ENCODE measurements at places on chromosomes 5 and 9. TPM values are rescaled to one million over a fixed set of nuclear protein-coding genes. Genes with fewer than 3 reads are reported as not detected.

The TMED9 gene
- total RNA-seq: 156 TPM

The SPATA31A3 gene
- not detected for total RNA-seq

The CEL gene
- total RNA-seq: 2.5 TPM

- DNase-seq: no peak
Measured at GRCh38 chr9:86353655-86354010, 577 bp downstream of the TUT7 start.

DNA sequence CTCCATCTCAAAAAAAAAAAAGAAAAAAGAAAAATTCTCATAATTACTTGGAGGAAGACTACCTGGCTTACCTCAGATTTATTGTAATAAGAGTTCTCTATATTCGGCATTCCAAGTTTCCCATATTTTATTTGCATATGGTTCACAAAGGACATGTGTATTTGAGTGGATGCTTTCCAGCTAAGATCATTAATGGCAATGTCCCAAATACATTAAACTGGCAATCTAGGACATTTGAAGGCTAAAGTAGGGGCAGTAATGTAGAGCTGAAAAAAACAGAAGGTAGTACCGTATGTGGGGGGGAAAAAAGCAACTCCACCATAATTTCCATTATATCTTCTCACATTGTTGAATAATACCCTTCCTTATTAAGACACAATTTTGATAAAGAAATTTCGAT, 4.9 kb downstream of the TUT7 start:
- no peak for DNase-seq

GRCh38 chr5:158070859-158071258, 211.9 kb upstream of the CLINT1 start:
- no peak for DNase-seq

DNA sequence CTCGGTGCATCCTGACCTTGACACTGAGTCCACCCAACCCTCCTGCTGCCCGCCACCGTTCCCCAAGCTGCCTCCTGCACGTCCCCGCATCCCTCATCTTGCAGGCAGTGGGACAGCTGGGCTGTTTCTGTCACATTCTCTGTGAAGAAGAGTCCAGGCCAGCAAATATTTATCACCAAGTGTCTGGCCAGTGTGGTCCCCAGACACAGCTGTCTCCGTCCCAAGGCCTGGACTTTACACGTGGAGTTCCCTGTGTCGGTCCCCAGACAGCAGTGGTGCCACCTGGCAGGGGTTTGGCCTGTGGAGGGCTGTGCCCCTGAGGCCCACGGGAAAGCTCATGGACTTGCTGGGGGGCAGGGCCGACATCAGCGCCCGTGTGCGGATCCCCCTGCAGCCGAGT, 9.2 kb upstream of the SLC12A7 start:
- DNase-seq: no peak

DNA sequence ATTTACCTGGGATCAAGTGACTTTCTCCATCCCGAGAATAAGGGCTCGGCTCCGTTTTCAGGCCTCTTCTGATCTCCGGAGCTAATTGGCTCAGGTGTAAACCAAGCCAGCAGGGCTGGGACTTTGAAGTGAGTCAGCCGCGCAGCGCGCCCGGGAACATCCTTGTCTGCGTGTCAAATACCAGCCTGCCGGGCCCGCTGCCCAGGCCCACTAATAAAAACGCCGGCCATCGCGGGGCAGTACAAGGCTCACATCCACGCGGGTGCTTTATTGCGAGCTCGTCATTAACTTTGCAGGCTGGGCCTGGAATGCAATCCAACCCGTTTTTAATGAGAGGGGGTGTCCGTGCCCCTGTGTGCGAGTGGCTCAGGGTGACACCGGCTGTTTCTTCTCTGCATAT, 416.8 kb downstream of the IRX2 start:
- no peak for DNase-seq
